ENCODE measurements at places on chromosomes 7 and 10.

DNA sequence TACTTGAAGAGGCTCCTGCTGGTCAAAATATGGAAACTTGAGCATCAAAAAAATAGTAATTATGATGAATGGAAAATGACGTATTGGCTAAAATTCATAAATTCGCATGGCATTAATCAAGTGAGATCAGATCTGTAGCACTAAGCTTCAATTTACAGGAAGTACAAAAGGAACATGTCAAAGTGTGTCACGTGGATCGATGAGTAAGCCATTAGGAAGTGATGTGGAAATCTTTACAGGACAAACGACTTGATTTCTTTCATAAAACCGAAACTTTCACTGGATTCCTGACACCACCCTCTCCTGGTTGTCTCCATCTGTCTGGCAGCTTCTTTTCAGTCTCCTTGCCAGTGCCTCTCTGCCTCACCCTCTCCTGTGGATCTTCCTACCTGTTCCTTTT is 25.8 kb downstream of the AKR1C8 start:
- DNase-seq: no peak

DNA sequence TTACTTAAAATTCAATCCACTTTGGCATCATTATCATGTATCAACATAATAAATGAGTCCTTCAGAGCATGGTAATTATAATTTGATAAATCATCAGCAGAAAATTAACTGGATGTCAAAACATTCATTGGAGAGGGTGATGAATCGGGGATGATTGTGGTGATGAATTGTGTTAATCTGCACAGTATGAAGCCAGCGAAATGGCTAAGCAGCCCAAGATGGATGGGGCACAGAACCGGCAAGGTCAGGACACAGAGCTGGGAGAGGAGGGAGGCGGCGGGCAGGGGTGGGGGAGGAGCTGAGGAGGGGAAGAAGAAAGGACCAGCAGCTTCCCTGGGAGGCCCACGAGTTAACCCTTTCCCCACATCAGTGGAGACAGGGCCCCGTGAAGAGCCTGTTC is 536.1 kb downstream of the LRMDA start:
- DNase-seq: no peak

DNA sequence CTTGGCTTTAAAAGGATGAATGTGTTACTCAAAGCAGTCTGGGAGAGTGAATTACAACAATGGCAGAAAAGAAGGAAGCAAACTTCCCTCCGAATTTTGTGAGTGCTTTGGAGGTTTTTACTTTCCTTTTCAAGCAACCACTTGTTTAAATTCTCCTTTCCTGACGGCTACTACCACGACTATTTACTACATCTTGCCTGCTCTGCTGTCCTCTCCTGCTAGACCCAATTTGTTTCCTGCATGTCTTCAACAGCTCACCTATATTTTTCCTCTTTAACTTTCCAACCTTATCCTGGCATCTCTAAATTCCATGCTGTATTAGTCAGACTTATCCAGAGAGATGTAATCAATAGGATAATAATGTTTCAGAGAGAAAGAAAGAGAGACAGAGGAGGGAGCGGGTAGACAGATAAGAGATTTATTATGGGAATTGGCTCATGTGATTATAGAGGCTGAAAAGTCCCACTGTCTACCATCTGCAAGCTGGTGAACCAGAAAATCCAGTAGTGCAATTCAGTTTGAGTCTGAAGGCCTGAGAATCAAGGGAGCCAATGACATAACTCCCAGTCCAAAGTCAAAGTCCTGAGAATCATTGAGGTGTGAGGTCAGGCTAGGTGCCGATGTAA is 42.8 kb upstream of the SLC13A1 start:
- DNase-seq: no peak

DNA sequence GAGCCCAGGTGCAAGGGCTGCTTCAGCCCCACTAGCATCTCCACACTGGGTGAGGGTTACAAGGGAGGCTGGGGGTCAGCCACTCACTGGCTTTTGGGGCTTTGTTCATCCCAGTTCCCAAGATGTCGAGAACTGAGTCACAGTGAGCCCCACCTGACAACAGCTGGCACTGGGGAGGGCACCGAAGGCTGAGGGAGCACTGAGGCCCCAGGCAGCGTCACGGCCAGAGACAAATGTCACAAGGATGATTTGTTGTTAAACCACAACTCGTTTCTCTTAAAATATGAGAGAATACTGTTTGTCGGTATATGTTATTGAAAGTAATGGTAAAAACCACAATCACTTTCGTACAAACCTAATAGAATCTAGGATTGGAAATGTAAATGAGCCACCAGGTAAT is 219.9 kb downstream of the CELF2 start:
- DNase-seq: no peak

DNA sequence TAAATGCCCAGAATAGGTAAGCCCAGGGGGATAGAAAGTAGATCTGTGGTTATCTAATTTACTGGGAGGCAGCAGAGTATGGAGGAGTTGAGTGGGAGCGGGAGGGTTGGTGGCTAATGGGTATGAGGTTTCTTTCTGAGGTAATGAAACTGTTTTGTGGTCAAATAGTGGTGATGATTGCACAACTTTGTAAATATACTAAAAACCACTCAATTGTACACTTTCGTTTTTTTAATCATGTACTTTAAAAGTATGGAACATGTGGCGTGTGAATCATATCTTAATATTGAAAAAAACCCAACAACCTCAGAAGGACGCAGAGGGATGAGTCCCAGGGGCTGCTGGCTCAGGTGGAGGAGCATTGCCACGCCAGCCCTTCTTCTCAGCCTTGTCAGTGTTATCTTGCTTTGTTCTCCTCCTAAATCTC is 118.1 kb downstream of the WDR11 start:
- no peak for DNase-seq

- DNase-seq: no peak
Observed at GRCh38 chr10:28496481-28496961, 36.4 kb upstream of the WAC start.

GRCh38 chr10:121104476-121105111 is 253.4 kb downstream of the WDR11 start:
- no peak for DNase-seq

DNA sequence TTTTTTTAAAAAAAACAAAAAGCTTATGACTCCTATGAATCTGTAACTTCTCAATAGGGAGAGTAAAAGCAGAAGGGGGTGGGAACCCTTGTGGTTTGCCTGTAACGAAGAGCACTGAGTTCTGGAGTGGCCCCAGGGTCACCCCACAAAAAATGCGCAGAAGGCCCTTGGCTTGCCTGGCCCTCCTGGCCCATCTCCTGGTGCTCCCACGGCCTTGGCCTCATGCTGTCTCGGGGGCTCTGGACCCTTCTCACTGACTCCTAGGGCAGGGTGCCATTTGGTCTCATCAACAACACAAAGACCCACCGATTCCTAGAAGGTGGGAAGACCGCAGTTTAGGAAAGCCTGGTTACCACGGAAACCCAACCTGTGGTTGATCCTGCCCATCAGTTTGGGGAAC is 40.8 kb downstream of the ZNF467 start:
- no peak for DNase-seq

GRCh38 chr10:100894589-100895294 is 18.0 kb upstream of the SLF2 start:
- no peak for DNase-seq

GRCh38 chr7:17546189-17546588 is 247.7 kb downstream of the AHR start:
- DNase-seq: no peak

GRCh38 chr7:75531359-75531821 is 39.3 kb downstream of the SPDYE5 start:
- no peak for DNase-seq

- DNase-seq: no peak
Observed at GRCh38 chr7:42745357-42746059, 166.4 kb downstream of the C7orf25 start.

- no peak for DNase-seq
Observed at GRCh38 chr7:33798686-33799325, 106.5 kb upstream of the BMPER start.

DNA sequence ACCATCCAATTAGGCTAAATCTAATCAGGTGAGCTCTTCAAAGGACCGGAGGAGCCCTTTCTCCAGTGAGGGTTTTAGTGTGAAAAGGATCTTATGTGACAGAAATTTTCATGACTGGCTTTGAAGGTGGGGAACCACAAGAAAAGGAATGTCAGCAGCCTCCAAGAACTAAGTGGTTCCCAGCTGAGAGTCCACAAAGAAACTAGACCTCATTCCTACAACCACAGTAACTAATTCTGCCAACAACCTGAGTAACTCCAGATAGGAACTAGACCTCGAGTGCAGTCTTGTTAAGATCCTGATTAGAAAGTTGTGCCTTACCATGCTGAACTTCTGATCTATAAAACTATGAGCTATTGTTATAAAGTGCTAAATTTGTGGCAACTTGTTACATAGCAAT is 51.3 kb downstream of the PCLO start:
- DNase-seq: no peak

DNA sequence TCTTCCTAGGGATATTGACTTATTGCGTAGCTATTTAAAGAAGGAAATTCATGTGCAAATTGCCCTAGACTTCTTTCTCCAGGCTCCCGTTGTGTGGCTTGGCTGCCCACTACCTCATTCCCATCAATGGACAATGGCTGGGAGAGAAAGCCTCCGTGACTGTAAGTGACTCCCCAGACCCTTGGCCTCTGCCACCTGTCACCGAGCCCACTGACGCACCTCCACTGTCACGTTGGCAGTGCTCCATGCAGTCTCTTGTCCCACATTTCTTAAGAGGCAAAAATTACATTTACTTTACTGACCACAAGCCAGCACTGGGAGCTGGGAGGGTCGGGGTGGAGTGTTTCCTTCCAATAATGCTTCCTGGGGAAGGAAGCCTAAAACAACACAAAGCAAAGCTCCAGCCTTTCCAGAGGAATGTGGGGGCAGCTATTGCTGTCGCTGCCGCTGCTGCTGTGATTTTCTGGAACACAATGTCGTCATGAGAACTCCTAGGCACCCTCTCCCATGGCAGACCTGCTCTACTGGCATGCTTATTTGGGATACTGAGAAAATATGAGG is 89.7 kb upstream of the STEAP1B start:
- DNase-seq: no peak

DNA sequence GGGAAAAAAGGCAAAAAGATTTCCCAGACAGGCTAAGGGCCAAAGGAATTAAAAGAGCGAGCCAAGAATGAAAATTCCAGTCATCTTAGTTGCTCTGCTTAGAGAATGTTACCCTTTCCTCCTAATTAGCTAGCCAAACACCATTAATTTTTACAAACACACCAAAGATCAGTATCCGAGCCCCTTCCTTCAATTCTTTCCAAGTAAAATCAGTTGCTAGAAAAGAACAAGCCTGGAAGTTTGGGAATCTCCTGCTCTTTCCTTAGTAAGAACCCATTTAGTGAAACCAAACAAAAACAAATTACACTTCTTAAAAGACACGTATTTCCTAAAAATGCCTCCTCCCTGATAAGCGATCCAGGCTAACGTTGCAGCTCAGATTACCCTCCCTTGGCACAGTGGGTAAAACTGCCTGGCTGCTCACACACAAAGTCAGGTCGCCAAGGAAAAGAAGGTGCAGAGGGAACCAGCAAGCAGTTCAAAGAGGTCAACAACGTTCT is 57.1 kb upstream of the ABLIM1 start:
- no peak for DNase-seq

- no peak for DNase-seq
Observed at GRCh38 chr7:28076423-28077200, 104.0 kb downstream of the JAZF1 start.

GRCh38 chr10:44182909-44183308 is 202.0 kb downstream of the CXCL12 start:
- no peak for DNase-seq

DNA sequence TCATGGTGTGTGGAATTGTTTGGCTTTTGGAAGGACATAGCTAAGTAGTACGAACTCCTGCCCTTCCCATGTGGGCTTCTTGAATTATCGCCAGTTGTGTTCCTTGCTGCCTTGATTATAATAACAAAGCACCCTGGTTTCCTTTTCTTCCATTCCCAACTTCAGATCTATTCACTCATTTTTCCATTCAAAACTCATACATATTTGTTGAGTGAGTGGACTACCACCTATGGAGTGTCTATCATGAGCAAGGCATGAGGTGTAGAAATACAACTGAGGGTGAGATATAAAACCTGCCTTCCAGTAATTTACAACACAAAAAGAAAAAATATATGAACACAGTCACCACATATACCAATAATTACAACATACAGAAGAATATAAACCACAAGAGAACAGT is 4.9 kb upstream of the COL17A1 start:
- DNase-seq: no peak

DNA sequence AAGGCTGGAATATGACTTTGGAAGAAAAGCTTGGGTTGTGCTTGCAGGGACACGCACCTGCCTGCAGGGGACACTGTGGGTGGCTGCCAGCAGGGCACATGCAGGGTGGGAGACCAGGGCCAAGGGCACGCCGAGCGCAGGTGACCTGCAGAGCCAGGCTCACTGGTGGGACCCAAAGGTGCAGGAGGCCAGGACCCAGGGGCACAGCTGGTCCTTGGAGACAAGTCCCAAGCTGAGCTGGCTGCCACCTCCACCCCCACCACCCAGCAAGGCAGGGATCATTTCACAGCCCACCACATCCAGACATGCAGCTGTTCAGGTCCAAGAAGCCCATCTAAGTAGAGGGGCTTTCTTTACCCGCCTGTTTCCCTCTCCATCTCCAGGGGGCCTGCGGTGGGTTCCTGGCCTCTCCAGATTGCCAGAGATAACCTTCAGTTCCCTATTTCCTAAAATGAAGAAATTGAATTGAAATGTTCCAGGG is 13.8 kb upstream of the CLIP2 start:
- peak; percentile 24 for DNase-seq

GRCh38 chr10:110885932-110886674 is 14.4 kb downstream of the PDCD4 start:
- DNase-seq: no peak

DNA sequence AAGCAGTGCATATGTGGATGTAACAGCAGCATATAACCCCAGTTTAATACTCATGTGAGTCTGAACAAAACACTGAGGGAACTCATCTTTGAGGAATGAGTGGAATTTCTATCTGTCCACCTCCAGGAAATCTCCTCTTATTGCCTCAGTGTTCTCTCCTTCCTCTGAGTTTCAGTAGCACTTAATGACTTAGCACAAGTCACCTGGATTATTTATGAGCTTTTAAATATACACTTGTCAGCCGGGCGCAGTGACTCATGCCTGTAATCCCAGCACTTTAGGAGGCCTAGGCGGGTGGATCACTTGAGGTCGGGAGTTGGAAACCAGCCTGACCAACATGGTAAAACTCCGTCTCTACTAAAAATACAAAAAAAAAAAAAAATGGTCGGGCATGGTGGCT is 4.3 kb downstream of the LRRC20 start:
- peak; percentile 90 for DNase-seq

DNA sequence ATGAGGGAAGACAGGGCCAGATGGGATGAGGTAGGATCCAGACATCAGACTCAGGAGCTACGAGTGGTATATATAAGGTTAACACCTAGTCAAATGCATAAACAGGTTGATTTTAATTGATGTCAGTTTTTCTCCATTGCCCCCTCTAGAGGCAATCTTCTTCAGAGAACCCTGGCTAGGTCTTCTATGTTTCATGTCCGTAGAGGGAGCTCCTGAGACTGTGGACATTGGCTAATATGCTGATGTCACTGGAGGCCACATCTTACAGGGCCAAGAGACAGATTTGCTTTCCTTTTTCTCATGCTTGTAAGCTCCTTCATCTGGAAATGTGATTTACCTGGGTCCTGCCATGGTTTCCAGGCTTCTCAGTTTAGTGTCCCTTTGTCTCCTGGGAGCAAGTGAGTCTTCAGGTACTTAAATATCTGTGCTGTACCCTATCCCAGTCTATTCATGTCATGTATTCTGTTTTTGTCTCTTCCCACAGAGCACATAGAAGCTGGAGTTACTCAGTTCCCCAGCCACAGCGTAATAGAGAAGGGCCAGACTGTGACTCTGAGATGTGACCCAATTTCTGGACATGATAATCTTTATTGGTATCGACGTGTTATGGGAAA is 161.6 kb upstream of the PRSS1 start:
- peak; percentile 66 for DNase-seq

- no peak for DNase-seq
Observed at GRCh38 chr7:39091774-39092173, 114.1 kb downstream of the POU6F2 start.

Data from SW 1271 (cell line).